Naive thymus-derived CD4-positive, alpha-beta T cell (primary cell): ENCODE measurements at places on chromosomes 2 and 18. TPM values are rescaled to one million over a fixed set of nuclear protein-coding genes. Genes with fewer than 3 reads are reported as not detected.

- no peaks in the 10 kb centered on the region for H3K36me3 ChIP-seq
- no peak for DNase-seq
- H3K4me3 ChIP-seq = no peak overlapping the region
- H3K27me3 ChIP-seq = no peaks in the 10 kb centered on the region
These were observed 268.3 kb downstream of the FBXO15 start for GRCh38 chr18:73879328-73879727.

Gene DSG4
- not detected for polyA plus RNA-seq

DNA sequence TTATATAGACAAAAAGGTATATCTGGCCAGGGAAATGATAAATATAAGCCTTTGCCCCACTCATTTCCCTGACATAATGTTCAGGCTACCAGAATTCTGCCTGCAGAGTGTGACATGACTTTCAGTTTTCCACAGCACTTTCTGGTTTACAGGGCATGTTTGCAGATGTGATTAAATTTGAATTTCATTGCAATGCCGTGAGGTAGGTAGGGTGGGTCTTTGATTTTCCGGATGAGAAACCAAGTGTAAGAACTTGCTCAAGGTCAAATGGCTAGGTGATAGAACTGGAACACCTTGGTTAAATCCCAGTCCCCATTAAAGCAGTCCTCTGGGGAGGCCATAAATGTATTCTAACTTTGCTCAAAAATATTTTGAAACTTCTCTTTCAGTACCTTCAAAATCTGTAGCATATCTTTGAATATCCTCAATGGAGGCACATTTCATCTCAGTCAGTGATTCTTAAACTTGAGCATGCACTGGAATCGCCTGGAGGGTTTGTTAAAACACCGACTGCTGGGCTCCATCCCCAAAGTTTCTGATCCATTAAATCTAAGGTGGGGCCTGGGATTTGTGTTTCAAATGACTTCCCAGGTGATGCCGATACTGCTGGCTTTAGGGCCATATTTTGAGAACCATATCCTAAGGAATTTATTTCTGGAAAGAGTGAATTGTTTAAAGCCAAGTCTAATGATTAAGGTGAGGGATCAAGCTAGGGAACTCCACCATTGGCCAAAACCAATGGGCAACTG is 35.0 kb downstream of the MRPL33 start:
- DNase-seq = no peak
- H3K27ac ChIP-seq = no peak overlapping the region

- no peaks in the 10 kb centered on the region for H3K4me1 ChIP-seq
- no peaks in the 10 kb centered on the region for H3K27me3 ChIP-seq
- DNase-seq = no peak
- H3K27ac ChIP-seq = no peak overlapping the region
These were observed 140.6 kb upstream of the CCDC150 start for GRCh38 chr2:196498962-196499361.

- no peak for DNase-seq
- H3K36me3 ChIP-seq = no peaks in the 10 kb centered on the region
- no peaks in the 10 kb centered on the region for H3K4me1 ChIP-seq
- no peaks in the 10 kb centered on the region for H3K27me3 ChIP-seq
These were observed 282.9 kb upstream of the KCNH7 start for GRCh38 chr2:163121483-163121882.
